T-helper 2 cell treated with Interferon-gamma antibody and Interleukin-4, amounts not matched to agents 5 μg/mL and 100 μg/mL, for 36 hours (primary cell): ENCODE measurements at places on chromosomes 5 and 9.

DNA sequence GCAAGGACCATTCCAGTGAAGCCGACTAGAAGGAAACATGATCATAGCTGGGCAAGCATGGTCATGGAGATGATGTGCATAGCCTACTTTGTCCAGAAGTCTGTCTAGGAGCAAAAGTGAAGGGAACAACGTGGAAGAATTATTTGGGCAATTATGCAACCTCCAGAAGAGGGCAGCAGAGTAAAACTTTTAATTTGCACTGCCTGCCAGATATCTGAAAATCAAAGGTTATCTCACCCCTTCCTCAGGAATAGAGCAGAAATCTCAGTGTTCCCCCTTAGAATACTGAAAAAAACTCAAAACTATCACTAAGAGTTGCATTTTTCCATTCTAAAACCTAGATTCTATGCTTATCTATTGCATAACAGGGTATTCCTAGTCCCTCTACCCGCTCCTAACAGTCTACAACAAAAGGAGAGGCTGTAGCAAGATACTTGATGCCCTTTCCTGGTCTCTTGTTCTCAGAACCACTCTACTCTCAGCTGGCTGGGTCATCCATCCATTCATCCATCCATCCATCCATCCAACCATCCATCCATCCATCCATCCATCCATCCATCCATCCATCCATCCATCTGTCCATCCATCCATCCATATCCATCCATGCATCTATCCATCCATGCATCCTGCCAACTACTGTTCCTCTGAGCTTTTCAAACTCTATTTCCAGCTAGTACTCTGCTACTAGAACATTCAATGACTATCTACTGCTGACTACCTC is 8.4 kb upstream of the SETD9 start:
- no peak for DNase-seq

- no peak for DNase-seq
Observed at GRCh38 chr5:159241946-159242552, 21.0 kb upstream of the UBLCP1 start.

DNA sequence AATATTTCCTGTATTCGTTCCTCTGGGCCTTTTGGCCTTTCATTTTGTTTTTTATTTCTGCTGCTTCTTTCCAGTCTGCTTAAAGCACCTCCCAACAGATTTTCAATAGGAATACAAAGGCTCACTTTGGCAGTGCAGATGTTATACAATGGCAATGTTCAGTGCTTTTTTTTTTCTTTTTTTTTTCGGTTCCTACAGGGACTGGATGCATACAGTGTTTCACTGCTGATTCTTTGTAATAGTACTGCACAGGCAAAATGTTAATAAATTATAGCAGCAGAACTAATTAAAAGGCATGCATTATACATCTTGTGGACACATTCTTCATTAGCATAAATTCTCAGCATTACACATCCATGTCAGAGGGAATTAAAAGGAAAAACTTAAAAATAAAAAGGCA is 356.6 kb upstream of the C9orf72 start:
- DNase-seq: no peak

GRCh38 chr5:172086194-172086975 is 79.9 kb upstream of the FBXW11 start:
- DNase-seq: no peak

GRCh38 chr9:103362986-103363385 is 367.9 kb downstream of the CYLC2 start:
- DNase-seq: no peak

DNA sequence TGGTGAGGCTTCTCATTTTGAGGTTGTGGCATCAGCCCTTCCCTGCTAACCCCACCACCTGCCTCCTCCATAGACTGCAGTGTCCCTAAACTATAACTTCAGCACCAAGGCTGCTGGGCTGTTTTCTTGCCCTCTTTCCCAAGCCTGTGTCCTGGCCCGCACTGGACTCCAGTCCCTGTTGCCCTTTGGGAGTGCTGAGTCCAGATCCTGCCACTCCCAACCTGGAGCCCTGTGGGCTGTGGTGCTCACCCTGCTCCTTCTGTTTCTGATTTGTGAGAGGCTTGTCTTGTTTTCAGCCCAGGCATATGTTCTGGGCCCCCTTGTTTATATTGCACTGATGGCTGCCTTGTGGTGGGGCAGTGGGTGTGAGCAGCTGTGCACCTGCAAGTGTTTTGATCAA is 39.7 kb upstream of the RNU6ATAC start:
- DNase-seq: no peak

DNA sequence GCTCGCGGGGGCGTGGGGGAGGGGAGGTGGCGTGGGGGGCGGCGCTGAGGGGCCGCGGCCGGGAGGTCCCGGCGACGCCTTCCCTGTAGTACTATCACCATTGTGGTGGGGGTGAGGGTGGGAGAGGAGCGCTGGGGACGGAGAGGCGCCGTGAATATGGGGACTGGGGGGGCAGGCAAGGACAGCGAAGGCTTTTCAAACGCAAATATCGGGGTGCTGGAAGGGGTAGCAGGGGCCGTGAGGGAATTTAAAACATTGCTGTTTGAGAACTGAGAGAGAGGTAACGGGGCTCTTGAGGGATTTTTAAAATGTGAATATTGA is 427 bp downstream of the RBM27 start:
- DNase-seq: no peak

GRCh38 chr9:111180811-111181210 is 142.5 kb upstream of the LPAR1 start:
- DNase-seq: no peak

DNA sequence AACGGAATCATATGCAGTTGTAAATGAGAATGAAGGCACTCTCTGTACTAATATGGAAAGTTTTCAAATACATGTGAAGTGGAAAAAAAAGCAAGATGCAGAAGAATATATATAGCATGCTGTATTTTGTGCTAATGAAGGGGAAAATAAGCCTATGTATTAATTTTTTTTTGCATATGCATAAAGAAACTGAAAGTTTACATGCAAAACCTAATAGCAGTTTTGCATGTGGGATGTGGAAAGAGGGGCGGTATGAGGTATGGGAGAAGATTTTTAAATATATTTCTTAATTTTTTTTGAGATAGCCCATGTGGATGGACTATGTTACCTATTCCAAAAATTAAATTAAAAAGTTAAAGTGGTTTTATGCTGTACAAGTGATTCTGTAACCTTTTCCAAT is 83.7 kb upstream of the IL12B start:
- DNase-seq: no peak

DNA sequence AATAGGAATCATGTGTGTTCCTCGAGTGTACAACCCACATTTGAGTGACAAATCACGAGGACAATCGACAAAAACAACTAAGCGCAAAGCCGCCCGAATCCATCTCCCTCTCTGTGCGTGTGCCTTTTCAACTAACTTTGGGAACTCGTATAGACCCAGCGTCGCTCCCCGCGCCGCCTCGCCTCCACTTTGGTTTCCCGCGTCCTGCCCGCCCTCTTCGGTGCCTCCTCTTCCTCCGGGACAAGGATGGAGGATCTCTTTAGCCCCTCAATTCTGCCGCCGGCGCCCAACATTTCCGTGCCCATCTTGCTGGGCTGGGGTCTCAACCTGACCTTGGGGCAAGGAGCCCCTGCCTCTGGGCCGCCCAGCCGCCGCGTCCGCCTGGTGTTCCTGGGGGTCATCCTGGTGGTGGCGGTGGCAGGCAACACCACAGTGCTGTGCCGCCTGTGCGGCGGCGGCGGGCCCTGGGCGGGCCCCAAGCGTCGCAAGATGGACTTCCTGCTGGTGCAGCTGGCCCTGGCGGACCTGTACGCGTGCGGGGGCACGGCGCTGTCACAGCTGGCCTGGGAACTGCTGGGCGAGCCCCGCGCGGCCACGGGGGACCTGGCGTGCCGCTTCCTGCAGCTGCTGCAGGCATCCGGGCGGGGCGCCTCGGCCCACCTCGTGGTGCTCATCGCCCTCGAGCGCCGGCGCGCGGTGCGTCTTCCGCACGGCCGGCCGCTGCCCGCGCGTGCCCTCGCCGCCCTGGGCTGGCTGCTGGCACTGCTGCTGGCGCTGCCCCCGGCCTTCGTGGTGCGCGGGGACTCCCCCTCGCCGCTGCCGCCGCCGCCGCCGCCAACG is at the start of gene GPR150:
TSS of gene GPR150 (plus strand) at position 58 of the 840 bp plus-strand sequence. CDS start at position 247, 189 bp downstream.
- peak; percentile 68 for DNase-seq
